ENCODE measurements at places on chromosomes 16 and 17.

DNA sequence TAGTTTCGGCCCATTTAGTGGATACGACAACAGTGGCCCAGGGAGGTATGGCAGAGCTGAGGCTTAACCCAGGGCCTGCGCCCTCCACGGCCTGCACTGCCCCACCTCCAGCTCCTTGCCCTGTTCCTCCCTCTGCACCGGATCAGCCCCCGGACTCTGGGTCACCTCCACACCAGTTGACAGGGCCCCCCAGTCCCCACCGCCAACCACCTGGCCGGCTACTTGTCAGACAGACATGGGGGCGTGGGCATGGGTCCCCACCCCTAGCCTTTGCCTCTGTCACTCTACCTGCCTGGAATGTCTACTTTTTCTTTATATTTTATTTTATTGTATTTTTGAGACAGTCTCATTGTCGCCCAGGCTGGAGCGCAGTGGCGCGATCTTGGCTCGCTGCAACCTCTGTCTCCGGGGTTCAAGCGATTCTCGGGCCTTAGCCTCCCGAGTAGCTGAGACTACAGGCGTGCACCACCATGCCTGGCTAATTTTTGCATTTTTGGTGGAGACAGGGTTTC is 3.0 kb upstream of the ACTG1 start:
- DNase-seq: no peak

GRCh38 chr17:72682605-72683004 is 409.9 kb downstream of the SLC39A11 start:
- DNase-seq: no peak

- DNase-seq: no peak
These were observed 1.7 kb downstream of the SLC5A2 start for GRCh38 chr16:31484491-31485171.

- DNase-seq: no peak
These were observed 17.4 kb downstream of the ITPRIPL2 start for GRCh38 chr16:19130852-19131824.

- peak; percentile 76 for DNase-seq
These were observed 11.5 kb downstream of the EPOP start for GRCh38 chr17:38663125-38663751.

DNA sequence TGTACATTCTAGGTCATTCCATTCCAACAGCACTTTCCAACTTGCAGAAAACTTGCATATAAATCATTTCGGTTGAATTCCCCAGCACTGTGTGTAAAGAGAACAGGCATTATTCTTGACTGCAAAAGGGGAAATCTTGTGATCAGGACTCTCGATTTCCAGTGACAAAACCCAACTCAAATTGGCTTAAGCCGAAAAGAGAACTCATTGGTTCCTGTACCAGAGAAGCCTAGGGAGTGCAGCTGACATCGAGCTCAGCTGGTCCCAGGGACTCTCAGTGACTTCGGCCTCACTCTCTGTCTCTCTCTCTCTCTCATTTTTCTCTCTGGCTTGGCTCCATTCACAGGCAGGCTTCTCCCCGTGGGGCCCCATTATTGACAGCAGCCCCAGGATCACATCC is 30.7 kb downstream of the CD300LF start:
- DNase-seq: no peak

DNA sequence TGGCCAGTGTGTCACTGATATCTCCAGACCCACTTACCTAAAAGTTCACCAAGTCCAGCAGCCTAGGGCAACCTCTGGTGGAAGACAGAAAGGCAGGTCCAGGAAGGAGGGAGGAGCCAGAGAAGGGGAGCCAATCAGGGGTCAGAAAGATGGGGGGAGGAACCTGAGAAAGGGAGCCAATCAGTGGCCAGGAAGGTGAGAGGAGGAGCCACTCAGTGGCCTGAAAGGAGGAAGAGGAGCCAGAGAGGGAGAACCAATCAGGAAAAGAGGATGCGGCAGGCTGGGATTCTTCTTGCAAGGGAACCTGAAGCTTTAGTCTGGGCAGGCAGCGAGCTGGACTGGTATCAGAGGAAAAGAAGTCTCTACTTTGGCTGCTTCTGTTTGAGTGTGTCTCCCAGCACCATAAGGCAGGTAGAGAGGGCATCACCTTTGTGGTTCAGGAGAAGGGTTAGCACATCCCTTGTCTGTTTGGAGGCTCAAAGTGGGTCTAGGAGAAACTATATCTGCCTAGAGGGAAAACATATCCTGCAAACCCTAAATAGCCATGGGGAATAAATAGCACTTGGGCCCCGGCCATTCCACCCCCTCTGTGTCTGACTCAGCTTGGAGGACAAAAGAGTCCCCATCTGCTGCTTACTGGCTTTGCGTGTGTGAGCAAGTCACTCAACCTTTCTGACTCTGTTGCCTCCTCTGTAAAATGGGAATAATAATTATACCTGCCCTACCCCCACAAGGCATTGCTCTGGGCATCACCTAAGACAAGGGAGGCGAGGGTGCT is 43.4 kb upstream of the CRHR1 start:
- no peak for DNase-seq

DNA sequence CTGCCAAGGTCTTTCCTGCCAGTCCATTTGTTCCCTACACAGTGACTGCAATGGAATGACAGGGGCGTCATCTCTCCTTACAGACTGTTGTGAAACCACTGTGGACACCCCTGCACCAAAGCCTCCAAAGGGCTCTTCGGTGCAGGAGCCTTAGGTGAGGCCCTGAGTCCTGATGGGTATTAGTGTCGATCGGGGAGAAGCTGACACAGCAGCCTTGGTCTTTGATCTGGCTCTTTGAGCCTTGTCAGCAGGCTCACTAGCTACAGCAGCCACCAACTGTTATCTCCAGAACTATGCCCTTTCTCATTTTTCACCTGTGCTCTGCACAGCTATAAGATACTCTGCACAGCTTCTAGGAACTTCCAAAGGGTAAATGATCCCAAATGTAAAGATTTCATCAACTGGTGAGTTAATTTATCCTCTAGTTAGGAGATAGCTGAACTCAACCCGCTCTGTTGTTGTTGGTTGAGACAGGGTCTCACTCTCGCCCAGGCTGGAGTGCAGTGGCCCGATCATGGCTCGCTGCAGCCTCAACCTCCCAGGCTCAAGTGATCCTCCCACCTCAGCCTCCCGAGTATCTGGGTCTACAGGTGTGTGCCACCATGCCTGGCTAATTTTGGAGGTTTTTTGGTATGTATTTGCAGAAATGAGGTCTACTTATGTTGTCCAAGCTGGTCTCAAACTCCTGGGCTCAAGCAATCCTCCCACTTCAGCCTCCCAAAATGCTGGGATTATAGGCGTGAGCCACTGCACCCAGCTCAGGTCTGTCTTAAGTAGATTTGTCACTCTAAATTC is 19.7 kb downstream of the G6PC1 start:
- no peak for DNase-seq

GRCh38 chr16:26175944-26176343 is 484.2 kb downstream of the HS3ST4 start:
- no peak for DNase-seq

DNA sequence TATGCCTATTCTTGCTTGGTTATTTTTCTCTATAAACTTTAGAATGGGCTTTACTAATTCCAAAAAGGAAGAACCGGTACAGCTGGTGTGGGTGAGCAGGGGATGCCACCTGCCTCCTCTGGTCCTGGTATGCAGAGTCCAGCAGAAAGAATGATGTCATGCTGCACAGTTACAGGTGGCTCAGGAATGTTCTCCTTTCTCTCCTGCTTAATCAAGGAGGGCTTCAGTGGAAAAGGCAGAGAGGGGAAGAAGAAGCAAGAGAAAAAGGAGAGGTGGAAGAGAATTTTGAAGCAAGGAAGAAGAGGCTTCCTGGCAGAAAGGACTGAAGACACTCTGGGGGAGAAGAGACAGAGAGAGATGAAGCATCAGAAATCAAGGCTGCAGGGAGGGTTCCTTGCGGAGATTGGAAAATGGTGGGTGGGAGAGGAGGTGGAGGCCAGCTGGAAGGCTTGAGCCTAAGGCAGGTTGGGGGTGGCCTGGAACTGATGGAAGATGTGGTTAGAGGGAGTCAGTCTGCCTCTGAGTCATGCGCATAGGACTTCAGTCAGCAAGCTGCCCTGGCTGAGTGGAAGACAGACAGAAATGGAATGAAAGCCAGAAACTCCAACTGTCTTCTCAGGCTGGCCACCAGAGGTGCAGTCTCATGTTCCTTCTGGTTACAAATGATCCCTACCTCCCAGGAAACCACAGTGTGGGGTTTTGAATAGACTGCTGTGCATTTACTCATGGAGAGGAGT is 64.6 kb upstream of the CRHR1 start:
- DNase-seq: no peak

- no peak for DNase-seq
These were observed 92.7 kb downstream of the ABCC1 start for GRCh38 chr16:16042076-16042475.

- DNase-seq: no peak
These were observed 84.8 kb downstream of the CDYL2 start for GRCh38 chr16:80719573-80719972.

DNA sequence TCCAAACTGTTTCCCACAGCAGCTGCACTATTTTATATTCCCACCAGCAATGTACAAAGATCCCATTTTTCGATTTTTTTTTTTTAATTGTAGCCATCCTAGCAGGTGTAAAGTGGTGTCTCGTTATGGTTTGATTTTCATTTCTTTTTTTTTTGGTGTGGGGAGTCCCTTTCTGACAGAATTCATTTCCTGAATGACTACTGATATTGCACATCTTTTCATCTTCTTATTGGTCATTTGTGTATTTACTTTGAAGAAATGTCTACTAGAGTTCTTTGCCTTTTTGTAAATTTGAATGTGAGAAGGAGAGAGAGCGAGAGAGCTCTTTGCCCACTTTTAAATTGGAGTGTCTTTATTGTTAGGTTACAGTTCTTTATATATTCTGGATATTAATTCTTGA is 14.0 kb downstream of the CYB5B start:
- no peak for DNase-seq

DNA sequence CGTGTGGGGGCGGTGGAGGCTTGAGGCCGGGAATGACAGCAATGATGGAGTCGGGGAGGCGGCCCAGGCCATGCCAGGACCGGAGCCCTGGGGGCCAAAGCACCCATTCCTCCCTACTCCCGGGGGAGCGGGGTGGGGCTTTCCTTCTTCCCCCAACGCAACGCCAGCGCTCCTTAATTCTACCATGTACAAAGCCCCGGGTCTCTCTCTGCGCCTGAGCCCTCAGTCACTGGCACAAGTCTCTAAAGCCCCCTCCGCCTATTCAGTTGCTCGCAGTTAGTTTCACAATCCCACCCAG is 245 bp upstream of the RNF227 start:
- DNase-seq: no peak

DNA sequence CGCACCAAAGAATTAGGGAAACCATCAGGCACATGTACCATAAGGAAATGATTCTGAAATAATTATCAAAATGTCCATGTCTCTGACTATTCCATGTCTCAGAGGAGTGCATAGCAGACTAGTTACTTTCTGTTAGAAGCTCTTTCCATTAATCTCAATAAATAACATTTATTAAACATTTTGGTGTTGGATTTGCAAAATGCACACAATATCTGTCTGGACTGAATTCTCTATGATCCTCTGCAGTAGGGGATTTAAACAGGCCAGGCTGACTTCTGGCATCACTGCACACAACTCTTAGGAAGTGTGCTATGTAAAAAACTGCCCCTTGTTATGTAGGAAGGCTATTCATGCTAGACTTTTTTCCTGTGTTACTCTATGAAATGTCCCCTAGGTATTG is 283.3 kb upstream of the CDH5 start:
- no peak for DNase-seq

GRCh38 chr16:66299349-66299748 is 67.1 kb upstream of the CDH5 start:
- peak; percentile 15 for DNase-seq

GRCh38 chr16:11793840-11794239 is 3.2 kb downstream of the ZC3H7A start:
- no peak for DNase-seq

- no peak for DNase-seq
These were observed 9.0 kb downstream of the GALK1 start for GRCh38 chr17:75755990-75756389.

- DNase-seq: no peak
These were observed 621 bp downstream of the KCNJ2 start for GRCh38 chr17:70169709-70170597.

DNA sequence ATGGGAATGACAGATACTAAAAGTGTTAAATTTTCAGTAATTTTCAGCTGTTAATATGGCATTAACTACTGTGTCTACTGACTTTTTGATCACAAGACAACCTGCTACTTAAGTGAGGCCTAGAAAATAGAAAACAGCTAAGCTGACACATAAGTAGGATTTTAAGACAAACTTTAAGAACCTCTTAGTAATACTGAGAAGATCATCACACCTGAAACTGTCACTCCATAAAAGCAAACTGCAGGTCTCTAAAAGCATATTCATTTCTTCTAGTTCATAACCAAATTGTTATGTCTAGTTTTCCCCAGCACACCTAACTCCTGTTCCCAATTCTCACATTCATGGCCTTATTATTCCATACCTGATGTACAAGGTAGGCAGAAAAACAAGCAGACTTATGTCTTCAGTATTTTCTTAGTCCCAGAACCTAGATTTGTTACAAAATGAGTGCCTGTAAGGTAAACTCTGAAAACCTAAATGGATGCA is 8.0 kb downstream of the SRSF1 start:
- DNase-seq: no peak

All from activated CD8-positive, alpha-beta memory T cell treated with anti-CD3 and anti-CD28 coated beads, Interleukin-2, amount 50 U/mL, for 48 hours (primary cell).